Stimulated activated CD8-positive, alpha-beta memory T cell treated with anti-CD3 and anti-CD28 coated beads, Interleukin-7, amount 100 ng/mL, for 1 hour (primary cell): ENCODE measurements at places on chromosomes 1 and 21.

DNA sequence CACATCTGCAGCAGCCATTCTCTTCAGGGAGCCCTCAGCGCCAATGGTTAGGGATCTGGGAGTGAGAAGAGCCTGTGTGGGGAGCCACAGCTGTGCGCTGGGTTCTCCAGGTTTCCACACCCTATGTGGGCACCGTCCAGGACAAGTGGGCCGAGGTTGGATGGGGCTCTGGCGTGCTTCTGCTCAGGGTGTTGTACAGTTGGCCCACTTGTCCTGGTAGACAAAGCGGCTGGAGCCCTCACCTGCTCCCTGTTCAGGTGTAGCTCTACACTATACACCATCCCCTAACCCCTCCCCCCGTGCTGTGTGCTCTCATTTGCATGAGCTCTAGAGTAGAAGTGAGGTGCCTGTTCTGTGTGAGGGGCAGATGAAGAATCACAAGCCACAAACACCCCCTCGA, 12.2 kb downstream of the SH3BP5L start:
- no peak for DNase-seq

DNA sequence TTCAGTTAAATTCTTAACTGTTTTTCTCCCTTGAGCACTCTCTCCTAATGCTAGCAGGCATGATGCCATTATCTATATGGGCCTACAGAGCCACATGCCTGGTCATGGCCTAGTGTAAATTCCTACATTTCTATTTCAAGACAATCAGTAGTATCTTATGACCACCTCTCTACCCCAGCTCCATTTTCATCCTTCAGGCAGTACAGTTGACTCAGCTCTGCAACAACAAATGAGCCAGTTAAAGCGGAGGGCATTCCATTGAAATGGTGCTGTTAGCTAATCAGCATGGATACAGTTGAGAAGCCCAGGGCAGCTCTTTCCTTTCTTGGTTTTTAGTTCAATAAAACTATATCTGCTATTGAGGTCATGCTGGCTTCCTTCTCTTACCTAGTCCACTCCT, 150.0 kb downstream of the PPP1R12B start:
- no peak for DNase-seq

DNA sequence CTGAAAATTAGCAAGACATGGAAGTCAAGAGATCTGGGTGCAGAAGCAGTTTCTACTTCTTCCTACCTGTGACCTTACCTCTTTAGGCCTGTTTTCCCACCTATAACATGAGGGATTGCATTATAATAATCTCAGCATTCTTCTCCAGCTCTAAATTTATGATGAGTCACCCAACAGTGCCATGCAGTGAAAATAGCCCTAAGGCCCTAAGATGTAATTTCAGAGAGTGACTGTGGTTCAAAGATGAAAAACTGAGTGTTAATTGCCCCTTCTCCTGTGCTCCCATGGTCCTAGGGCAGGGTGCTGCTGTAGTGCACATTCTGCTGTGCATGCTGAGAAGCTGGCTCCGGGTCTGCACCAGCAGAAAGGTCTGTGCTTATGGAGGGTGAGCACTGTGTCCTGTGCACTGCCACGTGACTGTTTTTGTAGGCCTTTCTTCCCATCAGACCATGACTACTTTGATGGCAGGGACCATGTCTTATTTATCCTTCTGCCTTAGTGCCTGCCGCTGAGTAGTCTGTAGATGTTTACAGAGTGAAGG, 29.7 kb downstream of the JUN start:
- DNase-seq, result no peak

DNA sequence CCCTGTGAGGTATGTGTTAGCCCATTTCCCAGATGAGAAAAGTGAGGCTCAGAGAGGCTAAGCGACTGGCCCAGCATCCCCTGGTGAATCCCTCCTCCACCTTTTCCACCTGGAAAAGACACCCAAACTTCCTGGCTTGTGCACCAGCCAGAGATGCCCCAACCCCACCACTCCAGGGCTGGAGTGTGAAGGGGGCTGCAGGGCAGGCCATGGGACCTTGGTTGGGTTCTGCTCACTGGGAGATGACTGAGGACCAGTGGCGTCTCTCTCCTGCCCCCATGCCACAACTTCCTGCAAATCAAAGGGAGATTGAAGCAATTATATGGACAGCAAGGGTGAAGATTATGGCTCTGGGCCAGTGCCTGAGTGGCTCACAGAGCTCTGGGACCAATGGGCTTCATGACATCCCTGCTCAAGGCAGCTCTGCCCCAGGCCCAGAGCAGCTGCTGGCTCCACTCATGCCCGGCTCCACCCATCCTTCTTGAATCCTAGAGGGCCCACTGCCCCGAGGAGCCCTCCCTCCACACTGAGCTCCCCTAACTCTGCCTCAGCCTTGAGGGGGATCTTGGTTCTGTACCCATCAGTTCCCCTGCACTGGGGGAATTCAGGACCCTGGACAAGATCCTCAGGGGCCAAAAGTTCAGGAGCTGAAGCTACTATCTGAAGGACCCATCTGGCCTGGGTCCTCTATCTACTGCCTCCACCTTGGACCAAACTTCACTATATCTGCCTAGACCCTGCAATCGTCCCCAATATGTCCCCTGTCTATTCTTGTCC, 416.9 kb downstream of the PTPRU start:
- DNase-seq, result no peak

DNA sequence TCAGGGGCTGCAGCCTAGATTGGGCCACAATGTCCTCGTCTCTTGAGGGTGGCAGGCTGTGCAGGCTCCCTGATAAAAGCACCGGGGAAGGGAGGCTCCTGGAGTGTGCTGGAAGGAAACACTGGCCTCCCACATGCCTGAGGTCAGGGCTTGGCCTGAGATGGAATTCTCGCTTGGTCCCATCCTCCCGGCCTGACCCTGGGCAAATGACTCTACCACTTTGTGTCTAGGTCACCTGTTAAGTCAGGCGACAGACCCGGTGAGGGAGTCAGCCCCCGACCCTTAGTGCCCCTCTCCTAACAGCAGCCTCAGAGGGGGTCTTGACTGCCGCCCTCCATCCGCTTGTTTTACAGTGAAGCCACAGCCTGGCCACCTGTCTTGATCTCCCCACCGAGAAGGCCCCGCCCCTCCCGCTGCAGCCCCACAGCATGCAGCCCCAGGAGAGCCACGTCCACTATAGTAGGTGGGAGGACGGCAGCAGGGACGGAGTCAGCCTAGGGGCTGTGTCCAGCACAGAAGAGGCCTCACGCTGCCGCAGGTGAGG, 2.5 kb downstream of the SMIM1 start:
- DNase-seq, result no peak

- DNase-seq, result no peak
Observed at GRCh38 chr1:201359031-201359872, 18.2 kb downstream of the TNNT2 start.

DNA sequence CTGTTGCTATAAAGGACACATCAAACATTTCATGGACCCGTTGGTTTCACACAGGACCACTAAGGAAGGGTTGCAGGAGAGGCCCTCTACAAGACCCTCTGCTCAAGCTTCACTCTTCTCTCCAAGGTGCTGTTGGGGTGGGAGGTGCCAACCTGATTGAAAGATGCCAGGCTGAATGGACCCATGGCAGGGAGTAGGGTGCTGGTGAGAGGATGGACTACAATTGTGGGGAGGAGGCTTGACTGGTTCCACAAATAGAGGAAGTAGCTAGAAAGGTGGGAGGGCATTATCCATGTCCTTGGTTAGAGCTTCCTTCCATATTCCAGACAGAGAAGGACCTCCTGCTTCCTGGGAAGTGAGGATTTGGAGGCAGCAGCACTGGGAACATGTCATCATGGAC, 167.6 kb upstream of the HMGB4 start:
- DNase-seq, result no peak

DNA sequence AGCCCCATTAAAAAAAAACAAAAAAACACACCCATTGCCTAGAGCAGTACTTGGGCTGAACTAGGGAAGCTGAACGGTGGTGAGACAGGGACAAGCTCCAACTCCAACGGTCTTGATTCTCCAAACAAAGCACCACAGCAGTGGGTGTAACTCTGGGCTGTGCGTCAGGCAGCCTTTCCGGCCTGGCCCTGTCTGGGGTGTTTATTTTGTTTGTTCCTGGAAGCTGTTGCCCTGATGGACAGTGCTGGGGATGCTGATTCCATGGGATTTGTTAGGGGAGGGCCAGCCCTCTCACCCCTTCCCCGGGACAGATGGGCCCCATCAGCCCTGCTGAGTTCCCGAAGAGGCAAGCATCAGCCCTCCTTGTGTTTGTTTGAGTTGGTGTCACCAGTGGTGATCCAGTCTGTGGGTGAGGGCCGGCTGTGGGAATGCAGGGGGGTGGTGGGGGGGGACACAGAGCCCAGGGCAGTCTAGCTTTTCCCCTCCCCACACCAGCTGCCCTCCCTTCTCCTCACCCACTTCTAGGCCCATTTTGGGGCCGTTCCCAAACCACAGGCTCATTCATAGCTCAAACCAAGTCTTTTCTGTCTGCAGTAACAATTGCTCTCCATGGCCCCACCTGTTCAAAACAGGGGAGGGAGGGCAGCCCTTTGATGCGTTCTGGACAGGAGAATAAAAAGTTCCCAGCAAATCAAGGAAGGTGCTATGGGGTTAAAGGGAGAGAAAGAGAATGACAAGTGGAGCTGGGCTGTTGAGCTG, 4.5 kb downstream of the WNT2B start:
- DNase-seq, result no peak

- DNase-seq, result no peak
Observed at GRCh38 chr1:53051676-53052075, 10.3 kb upstream of the PODN start.

- DNase-seq, result no peak
Observed at GRCh38 chr1:158564608-158565007, 5.8 kb downstream of the OR6P1 start.

DNA sequence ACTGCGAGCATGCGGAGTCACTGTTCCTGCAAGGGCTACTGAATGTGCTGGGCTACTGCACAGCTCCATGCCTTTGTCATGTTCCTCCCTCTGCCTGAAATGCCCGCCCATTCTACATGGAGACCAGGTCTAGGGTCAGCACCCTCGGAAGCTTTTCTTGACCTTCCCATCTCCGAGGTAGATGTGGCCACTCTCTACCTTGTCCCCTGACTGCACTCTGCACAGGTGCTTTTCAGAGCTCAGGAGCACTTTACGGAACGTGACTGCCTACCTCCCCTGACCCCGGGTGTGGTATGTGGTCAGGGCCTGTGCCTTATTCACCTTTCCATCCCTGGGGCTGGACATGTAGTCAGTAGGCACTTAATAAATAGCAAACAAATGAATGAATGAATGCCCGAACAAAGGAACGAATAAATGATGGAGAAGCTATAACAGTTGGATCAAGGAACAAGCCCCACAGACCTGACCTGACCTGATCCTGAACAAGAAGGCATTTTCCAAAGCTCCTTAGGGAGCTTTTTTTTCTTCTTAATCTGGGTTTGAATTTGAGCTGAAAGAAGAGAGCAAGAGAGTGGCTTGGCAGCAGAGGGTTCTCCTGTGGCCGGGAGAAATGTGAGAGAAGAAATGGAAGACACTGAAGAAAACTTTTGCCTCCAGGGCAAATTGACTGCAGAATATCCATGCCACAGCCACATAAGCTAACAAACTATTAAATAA, 7.9 kb downstream of the RD3 start:
- DNase-seq, result no peak

DNA sequence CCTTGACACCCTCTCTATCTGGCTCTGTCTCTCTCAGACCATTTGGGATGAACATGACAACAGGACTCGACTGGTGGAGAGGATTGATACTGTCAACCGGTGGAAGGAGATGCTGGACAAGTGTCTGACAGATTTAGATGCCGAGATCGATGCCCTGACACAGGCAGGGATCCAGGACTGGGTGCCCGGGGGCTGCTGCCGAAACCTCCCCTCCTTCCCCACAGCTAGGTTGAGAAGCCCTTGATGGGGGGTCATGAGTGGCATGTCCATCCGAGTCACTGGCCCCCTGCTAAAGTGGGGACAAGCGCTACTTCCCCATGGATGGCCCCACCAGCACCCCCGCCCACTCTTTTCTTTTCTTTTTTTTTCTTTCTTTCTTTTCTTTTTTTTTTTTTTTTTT, 1.2 kb downstream of the TEKT2 start:
- no peak for DNase-seq

DNA sequence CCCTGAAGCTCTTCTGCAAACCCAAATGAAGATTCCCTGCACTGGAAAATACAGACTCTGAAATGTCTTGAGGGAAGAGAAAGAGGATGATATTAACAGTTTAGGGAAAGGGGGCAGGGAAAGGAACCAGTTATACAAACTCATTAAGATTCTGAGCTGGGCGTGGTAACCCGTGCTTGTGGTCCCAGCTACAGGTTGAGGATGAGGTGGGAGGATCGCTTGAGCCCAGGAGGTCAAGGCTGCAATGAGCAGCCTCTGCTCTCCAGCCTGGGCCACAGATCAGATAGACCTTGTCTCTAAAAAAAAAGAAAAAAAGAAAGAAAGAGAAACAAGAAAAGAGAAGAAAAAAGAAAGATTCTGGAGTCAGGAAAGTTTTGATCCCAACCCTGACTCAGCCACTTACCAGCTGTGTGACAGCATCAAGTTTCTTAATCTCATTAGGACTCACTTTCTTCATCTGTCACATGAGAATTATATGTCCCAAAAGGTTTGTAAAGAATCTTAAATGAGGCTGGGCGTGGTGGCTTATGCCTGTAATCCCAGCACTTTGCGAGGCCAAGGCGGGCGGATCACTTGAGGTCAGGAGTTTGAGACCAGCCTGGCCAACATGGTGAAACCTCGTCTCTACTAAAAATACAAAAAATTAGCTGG, 53.9 kb downstream of the OPTC start:
- no peak for DNase-seq

DNA sequence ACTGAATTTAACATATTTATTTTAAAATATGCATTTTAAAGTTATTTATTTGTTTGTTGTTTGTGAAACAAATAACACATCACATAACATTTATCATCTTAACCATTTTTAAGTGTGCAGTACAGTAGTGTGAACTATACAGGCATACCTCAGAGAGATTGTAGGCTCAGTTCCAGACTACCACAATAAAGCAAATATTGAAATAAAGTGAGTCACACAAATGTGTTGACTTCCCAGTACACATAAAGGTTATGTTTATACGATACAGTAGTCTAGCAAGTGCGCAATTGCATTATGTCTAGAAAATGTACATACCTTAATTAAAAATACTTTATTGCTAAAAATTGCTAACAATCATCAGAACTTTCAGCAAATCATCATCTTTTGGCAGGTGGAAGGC, 739.4 kb upstream of the ADGRL4 start:
- no peak for DNase-seq

GRCh38 chr1:31373897-31374486, 1.1 kb upstream of the FABP3 start:
- no peak for DNase-seq

DNA sequence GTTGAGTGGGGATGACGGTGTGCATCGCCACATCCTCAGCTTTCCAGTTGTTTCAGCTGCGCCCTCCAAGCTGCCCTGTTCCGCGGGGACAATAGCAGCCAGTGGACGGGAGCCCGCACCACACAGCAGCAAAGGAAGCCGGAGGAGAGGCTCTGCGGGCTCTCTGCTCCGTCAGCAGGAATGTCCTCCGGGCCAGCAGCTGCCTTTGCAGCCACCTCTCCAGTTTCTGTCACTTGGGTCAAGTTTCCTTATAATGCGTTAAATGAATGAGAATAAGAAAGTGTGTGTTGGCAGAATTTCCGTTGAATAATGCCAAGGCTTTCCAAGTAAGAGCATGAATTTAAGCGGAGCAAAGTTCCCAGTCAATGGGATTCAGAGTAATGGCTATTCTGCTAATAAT, 263.3 kb downstream of the KIF26B start:
- DNase-seq, result no peak
